ENCODE measurements at places on chromosomes 3 and 15.

GRCh38 chr3:153165261-153165681 is 3.2 kb downstream of the RAP2B start:
- DNase-seq: no peak

- no peak for DNase-seq
These were observed 67.6 kb downstream of the SMAD3 start for GRCh38 chr15:67133026-67133425.

DNA sequence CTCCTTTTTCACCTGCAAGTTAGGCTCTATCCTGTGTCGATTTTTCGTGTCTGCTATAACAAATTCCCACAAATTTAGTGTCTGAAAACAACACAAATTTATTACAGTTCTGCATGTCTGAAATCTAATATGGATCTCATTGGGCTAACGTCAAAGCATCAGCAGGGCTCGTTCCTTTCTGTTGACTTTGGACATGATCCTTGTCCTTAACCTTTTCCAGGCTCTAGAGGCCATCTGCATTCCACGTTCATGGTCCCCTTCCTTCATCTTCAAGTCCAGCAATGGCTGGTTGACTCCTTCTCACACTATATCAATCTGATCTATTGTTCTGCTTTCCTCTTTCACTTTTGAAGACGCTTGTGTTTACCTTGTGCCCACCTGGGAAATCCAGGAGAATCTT is 165.7 kb upstream of the RARB start:
- no peak for DNase-seq

DNA sequence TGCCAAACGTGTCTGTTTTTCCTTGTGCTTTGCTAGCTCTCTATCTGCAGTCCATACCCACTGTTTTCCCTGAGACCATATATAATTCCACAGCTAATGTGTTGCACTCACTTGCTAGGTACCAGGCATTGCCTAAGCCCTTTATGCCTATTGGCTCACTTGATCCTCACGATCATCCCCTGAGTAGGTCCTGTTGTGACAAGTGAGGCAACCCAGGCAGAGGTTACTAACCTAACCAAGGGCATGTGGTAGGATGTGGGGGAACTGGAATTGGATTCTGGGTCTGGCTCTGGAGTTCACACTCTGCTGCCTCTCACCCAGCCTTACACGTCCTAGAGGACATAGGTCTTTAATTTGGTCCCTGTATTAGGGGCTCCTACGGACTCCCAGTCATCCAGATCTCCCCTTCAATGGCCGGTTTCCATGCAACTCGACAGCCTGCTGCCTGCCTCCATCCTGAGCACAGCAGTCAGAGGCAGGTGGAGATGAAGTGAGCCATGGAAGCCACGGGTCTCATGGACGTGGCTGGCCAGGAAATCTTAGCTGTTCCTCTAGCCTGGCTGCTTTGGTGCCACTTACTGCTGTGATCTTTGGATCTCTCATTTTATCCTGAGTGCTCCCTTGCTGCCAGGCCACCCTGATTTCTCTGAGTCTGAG is 38.9 kb upstream of the MYZAP start:
- DNase-seq: no peak

- DNase-seq: no peak
These were observed at the start of gene KLHL40 for GRCh38 chr3:42685363-42685881. Gene KLHL40 (plus strand): TSS chr3:42685537. CDS start chr3:42685619, 82 bp downstream.

GRCh38 chr15:35107122-35107521 is 22.0 kb upstream of the NANOGP8 start:
- no peak for DNase-seq

- no peak for DNase-seq
These were observed 20.7 kb downstream of the USP13 start for GRCh38 chr3:179673523-179673922.

DNA sequence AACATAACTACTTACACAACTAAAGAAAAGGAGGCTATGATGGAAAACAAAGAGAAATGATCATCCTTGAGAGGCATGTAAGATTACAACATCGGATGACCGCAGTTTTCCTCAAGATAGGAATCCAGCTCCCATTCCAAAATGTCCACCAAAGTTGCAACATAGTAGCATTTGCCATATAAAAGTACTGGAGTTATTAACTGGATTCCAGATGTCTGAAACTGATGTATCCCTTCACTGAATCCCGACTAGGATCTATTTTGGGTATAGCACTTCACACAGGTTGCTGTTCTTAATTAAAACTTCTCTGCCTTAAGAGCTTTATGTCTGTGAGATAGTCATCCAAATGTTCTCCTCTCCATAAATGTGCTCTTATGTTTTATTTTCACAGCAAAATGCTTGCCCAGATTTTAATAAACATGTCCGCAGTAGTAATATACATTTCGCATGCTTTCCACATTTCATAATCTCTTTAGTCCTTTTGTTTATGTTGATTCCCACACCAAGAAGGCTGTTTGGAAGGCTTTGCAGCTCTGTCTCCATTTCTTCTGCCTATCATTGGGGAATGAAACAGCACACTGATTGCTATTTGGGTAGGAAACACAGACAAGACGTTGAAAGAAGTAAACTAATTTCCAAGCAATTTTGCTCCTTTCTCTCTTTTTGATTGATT is 716.5 kb upstream of the CFAP20DC start:
- no peak for DNase-seq

DNA sequence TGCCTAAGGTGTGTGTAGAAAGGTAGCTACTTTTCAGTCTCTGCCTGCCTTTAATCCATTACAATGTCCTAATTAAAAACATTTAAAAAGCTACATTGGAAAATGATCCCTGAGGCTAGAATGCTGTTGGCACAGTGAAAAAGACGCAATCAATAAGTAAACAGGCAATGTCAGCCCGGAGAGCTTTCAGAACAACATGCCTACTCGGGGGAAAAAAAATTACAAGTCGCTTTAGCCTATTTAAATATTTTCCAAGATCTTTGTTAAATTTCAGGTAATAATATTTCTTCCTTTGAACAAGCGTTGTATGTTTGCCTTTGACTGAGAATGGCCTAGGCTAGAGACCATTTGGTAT is 46.6 kb upstream of the CD47 start:
- no peak for DNase-seq

DNA sequence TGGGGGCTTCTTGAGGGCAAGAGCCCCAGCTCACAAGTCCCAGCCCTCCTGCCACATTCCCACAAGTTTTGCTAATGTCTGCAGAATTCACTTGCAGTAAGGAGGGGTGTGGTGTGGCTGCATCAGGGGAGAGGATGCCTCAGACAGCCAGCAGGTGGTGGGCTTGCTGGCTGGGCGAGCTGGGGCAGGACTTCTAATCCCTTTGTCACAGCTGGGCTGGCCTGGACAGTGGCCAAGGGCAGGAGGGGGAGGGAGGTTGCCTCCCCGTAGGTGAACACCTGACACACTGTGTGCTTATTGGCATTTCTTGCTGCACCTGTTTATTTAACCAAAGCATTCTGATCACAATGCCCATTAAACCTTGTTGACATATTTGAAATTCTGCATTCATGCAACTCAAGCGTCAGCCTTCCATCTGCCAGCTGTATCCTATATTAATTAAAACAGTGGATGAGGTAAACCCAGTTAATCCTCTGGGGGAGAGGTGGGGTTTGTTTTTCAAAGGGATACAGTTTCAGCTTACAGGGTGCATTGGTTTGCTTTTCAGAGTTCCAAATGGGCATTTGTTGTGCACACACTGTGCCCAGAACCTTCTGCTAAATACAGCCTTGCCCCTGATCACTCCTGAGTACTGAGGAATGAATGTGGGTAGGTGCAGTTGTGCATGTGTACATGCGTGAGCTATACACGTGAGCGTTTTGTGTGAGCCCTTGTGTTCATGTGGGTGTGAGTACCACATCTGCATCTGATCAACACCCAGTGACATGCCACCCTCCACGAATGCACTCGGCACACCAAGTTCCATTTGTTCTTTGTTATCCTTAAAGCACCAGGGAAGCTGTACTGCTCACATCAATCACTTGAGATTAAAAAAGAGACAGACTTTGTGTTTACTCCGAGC is 268.7 kb downstream of the XXYLT1 start:
- DNase-seq: no peak

GRCh38 chr15:28786521-28786920 is 61.9 kb downstream of the GOLGA6L7 start:
- no peak for DNase-seq

GRCh38 chr3:172980849-172981248 is 160.2 kb downstream of the SPATA16 start:
- no peak for DNase-seq

DNA sequence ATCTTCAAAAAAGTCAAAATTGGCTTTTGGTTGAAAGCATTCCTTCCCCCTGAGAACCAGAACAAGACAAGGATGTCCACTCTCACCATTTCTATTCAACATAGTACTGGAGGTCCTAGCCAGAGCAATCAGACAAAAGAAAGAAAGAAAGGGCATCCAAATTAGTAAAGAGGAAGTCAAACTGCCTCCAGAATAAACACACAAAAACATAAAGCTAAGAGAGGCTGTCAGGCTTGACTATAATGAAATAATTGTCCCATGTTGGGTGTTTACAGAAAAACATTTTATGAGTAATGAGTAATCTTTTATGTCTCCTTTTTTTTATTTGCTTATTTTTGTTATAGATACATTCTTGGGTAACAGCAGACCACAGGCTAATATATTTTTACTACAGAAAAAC is 18.3 kb upstream of the FAM240A start:
- DNase-seq: no peak

DNA sequence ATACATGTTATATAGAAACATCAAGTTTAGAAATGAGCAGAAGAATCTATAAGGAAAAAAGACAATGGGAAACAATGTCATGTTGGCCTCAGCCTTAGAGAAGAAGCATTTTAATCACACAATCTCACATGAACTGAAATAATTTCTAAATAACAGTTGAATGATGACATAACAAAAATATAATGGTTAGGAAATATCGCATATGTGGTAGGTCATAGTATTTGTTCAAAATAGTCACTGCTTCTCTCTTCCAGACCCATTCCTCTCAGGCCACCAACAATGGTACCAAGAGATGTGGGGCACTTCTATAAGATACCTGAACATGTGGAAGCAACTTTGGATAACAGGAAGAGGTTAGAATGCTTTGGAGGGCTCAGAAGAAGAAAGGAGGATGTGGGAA is 195.7 kb upstream of the PDZRN3 start:
- DNase-seq: no peak

- DNase-seq: no peak
These were observed 301.4 kb upstream of the TGFBR2 start for GRCh38 chr3:30305021-30305420.

DNA sequence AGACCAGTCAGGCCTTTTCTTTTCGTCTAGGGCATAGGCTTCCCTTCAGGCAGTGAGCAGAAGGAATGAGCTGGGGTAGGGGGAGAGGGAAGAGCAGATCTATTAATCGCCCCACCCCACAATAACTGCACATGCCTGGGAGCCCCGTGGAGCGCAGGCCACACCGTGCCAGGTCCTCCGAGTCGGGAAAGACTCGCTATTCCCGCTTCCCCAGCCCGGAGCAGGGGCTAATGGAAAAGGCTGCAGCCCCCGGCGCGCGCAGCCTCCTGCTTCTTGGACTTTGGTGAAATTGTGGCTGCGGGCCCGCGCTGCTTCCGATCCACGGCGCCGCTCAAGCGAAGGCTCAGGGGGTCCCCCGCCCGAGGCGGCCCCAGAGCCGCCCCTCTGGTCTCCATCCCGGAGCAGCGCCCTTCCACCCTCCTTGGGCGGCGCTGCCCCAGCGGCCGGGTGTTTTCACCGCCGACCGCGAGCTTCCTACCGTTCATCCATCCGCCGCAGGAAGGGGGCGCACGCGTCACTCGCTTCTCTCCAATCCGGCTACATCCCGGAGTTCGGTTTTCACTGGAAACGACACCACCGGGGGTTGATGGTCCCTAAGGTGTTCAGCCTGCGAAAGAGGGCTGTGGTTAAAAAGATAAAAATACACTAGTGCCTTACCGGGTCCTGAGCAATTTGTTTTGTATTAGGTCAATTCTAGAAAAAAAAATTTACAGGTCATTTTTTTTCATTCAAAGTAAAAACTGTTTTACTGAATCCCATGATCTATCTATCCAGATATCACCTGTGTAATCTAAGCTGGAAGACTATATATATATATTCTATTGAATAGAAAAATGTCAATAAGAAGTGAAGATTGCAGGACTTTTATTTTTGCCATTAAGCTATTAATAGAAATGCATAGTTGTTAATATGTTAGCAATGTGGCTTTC is 4.4 kb upstream of the SYNM start:
- DNase-seq: no peak

DNA sequence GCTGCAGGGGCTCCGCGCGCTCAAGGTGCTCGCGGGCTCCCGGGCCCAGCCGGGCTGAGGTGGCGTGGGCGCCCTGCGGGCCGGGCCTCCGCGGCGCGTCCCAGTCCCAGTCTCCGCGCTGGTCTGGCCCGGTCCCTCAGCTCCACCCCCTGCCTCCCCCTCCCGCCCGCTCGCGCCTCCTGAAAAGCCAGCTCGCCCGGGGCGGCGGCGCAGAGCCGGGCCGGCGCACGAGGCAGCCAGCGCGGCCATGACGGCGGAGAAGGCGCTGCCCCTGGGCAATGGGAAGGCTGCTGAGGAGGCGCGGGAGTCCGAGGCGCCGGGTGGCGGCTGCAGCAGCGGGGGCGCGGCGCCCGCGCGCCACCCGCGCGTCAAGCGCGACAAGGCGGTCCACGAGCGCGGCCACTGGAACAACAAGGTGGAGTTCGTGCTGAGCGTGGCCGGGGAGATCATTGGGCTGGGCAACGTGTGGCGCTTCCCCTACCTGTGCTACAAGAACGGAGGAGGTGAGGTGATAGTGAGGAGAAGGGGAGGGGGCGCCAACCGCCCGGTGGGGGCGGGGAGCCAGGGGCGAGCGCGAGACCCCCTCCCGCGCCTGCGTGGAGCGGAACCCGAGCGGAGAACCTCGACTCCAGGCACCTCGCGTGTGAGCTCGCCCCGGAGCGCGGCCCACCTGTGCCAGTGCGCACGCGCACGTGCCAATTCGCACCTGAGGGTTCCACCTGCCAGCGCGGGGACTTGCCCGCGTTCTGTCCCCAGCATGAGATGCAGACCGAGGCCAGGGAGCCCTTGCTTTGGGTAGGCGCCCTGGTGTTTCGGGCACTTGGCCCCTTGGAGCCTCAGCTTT is at the start of gene SLC6A11:
Gene SLC6A11, plus strand, starts transcription at position 210 of the 844 bp plus-strand sequence. Its CDS starts 38 bp downstream, at position 248.
- DNase-seq: no peak

- no peak for DNase-seq
These were observed 139.7 kb upstream of the CPNE4 start for GRCh38 chr3:132174500-132174899.

DNA sequence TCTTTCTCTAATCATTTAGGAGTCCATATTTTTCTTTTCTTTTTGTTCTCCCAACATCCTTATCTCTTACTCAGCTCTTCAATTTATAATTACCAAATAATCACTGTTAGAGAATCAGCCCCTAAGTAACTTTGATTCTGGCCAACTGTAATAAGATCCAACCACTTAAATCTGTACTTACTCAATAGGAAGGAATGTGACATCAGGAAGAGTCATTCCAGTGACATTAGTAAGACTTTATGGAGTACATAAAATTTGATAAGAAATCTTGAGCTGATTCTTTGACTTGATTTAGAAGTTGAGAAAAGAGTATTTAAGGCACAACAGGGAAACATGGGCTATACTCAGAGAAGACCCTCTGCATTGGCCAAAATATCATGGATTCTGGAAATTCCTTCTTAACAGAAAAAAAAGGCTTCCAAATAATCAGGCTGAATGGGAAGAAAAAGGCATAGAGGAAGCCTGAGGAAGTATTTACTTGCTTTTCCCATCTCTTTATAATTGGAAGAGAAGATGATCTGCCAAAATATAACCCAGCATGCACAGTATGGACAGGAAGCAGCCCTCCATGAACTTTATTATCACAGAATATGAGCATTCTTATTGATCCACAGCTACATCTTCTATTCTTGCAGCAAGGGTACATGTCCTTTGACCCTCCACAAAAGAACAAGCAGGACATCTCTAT is 289.7 kb upstream of the TPRG1 start:
- no peak for DNase-seq

- no peak for DNase-seq
These were observed 447.8 kb downstream of the MFSD1 start for GRCh38 chr3:159249472-159250174.

- no peak for DNase-seq
These were observed 1.1 kb downstream of the TBC1D2B start for GRCh38 chr15:78076231-78077052.

All from activated CD8-positive, alpha-beta memory T cell treated with anti-CD3 and anti-CD28 coated beads for 1 hour (primary cell).